ENCODE measurements at places on chromosomes 16 and 17. TPM values are rescaled to one million over a fixed set of nuclear protein-coding genes. Genes with fewer than 3 reads are reported as not detected.

DNA sequence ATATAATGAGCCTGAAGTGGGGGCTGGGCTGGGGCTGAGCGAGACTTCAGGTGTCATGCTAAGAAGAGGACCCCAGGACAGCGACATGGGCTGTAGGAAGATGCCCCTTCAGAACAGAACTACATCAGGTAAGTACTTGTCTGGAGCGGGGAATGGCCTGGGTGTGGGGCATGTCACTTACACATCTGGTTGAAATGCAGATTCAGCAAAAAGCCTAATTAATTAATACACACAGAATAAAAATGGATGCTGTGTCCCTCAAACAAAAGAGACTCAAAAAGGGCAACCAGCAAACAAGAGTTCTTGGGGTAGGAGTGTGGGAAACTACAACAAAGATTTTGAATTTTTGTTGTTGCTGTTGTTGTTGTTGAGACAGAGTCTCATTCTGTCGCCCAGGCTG is 11.8 kb downstream of the CMTM2 start:
- no peak for DNase-seq

GRCh38 chr16:74936902-74937560 is 47.9 kb downstream of the WDR59 start:
- DNase-seq, result no peak

GRCh38 chr17:1737531-1738291 is 5.0 kb upstream of the SERPINF2 start:
- no peak for DNase-seq

GRCh38 chr17:14393723-14394122 is 92.8 kb downstream of the HS3ST3B1 start:
- no peak for DNase-seq

- DNase-seq, result no peak
These were observed 25.1 kb upstream of the ENPP7 start for GRCh38 chr17:79705674-79706073.

DNA sequence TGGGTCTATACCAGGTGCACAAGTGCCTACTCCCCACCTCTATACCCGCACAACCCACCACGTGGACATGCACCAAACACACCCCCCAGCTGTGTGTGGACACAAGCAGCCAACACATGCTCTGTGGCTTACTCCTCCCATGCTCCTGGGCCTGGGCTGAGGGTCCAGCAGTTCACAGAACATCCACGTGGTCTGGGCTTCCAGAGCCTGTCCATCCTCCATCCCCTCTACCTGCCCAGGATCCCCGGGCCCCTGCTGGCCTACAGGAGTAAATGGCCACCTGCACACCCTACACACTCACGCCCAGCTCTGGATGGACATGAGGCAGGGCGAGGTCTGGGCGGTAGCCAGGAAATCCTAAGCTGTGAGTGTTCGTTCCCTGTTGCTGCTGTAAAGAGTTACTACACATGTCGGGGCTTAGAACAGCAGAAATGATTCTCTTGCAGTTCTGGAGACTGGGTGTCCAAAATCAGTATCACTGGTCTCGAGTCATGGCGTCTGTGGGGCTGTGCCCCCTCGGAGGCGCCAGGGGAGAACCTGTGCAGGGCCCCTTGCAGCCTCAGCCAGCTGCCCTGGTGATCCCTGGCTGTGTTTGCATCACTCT is 15.0 kb upstream of the RAI1 start:
- no peak for DNase-seq

RAC3 gene
- 8.6 TPM for total RNA-seq

CLEC18B gene
- total RNA-seq, result not detected

Measured in lower leg skin (tissue), 4 donors.